ENCODE measurements at places on chromosomes 5 and 9.
A peak's percentile ranks its signal among the peaks of the same experiment; 100 is the strongest.

- no peak for DNase-seq
Measured at GRCh38 chr5:132223861-132224260, 3.8 kb downstream of the P4HA2 start.

- no peak for DNase-seq
Measured at GRCh38 chr5:16768184-16768583, 151.4 kb upstream of the RETREG1 start.

GRCh38 chr9:76657265-76657664 lies 107.0 kb upstream of the PCA3 start:
- peak; percentile 54 for DNase-seq

GRCh38 chr5:1435369-1435768 lies 9.9 kb downstream of the SLC6A3 start:
- no peak for DNase-seq

Data from fibroblast of gingiva (primary cell).